GDM1 (cell line): ENCODE measurements at places on chromosomes 2 and 18.

- DNase-seq = no peak
Observed at GRCh38 chr2:45763255-45763654, 111.8 kb downstream of the PRKCE start.

GRCh38 chr2:143158551-143159485 is 29.6 kb downstream of the ARHGAP15 start:
- DNase-seq = no peak

GRCh38 chr2:217802266-217802665 is 200.5 kb downstream of the TNS1 start:
- no peak for DNase-seq

GRCh38 chr2:148907085-148907785 is 32.2 kb downstream of the KIF5C start:
- DNase-seq = no peak

DNA sequence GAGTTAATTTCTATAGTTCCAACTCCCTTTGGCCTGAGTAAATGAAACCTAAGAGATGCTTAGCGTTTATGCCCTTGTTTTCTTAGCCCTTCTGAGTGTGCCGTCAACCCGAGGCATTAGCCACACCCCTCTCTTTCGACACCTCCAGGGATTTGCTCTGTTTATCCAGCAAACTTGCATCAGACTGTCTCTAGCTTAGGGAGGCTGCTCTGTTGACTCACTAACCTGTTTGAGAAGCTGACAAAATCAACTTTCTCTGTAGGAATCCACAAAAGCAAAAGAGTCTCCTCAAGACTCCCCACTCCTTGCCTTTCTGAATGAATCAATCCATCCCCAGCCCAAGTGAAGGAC is 317.6 kb downstream of the TNS1 start:
- DNase-seq = no peak

DNA sequence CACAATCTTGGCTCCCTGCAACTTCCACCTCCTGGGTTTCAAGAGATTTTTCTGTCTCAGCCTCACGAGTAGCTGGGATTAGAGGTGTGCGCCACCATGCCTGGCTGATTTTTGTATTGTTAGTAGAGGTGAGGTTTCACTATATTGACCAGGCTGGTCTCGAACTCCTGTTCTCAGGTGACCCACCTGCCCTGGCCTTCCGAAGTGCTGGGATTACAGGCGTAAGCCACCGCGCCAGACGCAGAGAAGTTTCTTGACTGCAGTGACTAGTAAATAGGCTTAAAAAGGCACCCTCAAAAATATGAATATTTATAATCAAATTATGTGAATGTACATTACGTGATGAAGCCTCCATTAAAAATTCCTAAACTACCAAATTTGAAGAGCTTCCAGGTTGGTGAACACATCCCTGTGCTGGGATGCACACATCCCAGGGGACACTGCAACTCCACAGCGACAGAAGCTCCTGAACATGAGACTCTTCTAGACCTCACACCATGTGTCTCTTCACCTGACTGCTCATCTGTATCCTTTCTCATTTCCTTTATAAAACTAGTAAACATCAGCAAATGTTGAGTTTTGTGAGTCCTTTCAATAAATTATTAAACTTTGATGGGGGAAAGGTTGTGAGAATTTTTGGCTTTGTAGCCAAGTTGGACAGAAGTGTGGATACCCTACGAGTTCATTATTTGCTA is 203.3 kb upstream of the SPOPL start:
- DNase-seq = no peak

- DNase-seq = no peak
Observed at GRCh38 chr18:48655508-48655907, 116.7 kb downstream of the CTIF start.

DNA sequence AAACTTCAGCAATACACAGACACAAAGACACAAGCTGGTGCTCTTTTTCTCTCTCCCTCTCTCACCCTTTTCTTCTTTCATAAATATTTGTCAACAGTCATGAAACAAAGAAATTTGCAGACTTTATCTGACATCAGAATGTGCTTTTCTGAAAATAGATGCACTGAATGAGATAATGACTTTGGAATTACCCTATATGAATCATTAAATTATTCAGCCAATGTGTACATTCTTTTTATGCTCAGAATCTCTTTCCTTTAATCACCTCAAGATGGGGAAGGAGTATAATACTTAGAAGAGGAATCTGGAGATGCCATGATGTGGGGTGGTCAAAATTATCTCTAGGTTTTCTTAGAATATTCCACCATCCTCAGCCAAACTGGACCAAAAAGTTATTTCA is 289.9 kb downstream of the LRRTM1 start:
- DNase-seq = no peak

DNA sequence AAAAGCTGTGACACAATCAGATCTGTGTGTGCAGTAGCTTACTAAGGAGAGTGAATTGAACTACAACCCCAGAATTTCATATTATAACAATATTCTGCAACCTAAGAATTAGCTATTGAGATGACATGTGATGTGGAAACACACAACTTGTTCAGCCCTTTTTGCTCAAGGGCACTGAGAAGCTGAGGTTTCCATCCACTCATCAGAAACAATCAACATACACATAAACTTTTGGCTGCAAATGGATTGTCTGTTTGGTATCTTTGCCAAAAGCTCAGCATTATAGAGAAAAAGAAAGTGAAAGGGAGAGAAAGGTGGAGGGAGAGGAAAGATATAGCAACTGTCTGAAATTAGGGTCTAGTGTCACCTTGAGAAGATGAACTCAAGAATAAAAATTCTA is 117.2 kb upstream of the KLF7 start:
- no peak for DNase-seq

DNA sequence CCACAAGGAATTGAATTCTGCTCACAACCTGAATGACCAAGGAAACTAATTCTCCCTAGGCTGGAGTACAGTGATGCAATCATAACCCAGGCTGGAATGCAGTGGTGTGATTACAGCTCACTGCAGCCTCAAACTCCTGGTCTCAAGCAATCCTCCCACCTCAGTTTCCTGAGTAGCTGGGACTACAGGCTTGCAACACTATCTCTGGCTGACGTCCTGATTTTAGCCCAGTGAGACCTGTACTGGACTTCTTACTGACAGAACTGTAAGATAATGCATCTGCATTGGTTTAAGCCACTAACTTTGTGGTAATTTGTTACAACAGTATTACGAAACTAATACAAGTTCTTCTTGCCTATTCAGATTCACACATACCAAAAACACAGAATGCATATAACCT is 9.5 kb upstream of the KDSR start:
- DNase-seq = no peak

DNA sequence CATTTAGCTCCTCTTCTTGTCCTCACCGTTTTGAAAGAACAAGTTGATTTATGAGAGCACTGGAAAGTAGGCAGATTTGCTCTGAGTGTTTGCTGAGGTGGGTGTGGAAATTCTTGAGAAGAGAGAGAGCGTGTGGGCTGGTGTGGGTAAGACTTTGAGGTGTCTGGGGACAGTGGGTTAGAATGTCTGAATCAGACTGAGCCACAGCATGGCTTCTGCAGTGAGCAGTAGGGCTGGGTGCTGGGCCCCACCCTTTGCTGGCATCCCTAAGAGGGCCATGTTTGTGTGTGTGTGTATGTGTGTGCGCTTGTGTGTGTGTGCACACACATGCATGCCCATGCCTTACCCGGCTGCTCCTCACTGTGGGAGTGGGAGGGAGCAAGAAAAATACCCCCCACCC is 63.7 kb downstream of the COPS8 start:
- no peak for DNase-seq

DNA sequence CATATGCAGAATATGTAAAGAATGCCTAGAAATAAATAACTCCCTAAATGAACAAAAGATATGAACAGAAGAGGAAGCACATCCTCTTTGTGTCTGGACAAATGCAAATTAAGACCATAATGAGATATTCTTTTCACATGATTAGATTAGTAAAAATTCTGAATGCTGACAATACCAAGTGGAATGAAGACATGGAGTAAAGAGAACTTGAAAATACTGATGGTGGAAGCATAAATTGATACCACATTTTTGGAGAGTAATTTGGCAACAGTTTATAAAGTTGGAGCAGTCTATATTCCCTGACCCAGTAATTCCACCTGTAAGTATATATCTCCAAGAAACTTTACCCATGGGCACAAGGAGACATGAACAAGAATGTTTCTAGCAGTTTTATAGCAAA is 130.0 kb downstream of the CAPN13 start:
- no peak for DNase-seq

DNA sequence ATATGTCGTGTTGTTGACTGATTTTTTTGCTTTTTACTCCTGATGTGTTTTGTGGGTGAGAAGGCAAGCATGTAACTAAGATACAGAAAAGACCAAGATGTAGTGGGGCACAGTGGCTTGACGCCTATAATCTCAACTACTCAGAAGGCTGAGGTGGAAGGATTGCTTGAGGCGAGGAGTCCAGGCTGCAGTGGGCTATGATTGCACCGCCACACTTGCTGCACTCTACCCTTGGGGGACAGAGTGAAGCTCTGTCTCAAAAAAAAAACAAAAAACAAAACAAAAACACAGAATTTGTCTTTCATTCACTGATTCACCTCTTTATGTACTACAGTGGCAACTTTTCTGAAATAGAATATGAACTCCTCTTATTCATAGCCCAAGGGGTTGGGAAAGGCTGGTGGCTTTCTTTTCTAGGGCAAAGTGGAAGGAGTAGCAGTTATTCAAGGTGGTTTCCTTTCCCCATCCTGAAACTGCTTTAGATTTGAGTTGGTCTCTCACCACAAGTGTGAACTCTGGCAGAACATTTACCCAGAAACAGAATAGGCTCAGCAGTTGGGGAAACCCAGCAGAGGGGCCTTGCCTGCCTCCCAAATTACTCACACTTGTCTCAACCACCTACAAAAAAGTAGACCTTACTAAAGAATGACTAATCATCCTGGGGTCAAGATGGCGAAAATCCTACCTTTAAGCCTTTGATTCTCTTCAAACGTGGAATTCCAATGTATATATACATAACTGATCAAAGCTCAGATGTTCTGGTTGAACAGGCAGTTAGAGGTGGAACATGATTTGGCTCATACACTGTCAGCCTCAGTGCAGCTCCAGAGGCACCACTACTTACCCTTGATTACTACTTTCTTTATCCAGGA is 6.5 kb downstream of the TANK start:
- no peak for DNase-seq

DNA sequence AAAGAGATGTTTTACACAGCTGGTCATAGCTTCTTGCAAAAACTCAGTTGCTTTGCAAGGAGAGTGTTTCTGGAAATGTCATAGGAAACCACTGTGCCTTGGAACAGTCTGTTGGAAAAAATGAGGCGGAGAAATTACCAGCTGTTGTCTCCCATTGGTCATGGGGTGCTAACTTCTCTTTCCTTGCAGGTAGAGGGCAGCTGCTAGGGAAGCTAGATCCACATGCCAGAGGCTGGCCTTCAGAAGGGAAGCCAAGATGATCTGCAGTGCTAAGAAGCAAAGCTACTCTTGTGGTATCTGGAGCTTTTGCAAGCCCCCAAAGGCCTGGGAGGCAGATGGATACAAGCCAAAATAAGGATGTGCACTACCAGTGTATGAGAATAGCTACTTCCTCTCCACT is 34.8 kb upstream of the LAMA1 start:
- DNase-seq = no peak

- no peak for DNase-seq
Observed at GRCh38 chr2:16817305-16818202, 151.9 kb upstream of the CYRIA start.

GRCh38 chr2:134470561-134471168 is 216.8 kb downstream of the MGAT5 start:
- DNase-seq = no peak

- no peak for DNase-seq
Observed at GRCh38 chr2:141015341-141016047, 1115.3 kb downstream of the LRP1B start.

- DNase-seq = no peak
Observed at GRCh38 chr18:8609659-8610458, 622 bp downstream of the RAB12 start.

DNA sequence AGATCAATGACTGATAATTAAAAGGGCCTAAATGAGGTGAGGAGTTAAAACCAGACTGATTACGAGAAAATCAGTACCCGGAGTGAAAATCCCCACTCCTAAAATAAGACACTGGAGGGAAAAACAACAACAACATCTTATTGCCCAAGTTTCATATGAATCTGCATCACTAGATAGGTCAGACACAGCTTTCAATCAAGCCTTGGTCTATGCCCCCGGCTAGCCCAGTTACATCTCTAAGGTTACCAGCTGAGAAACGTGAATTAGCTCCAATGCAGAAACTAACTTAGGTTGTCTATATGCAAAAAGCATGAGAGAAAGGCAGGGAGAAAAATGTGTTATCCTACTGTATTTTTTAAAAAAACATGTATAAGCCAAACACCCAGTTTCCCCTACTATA is 53.7 kb downstream of the ROCK2 start:
- DNase-seq = no peak

- DNase-seq = no peak
Observed at GRCh38 chr2:54935389-54935788, 114.9 kb downstream of the RTN4 start.

DNA sequence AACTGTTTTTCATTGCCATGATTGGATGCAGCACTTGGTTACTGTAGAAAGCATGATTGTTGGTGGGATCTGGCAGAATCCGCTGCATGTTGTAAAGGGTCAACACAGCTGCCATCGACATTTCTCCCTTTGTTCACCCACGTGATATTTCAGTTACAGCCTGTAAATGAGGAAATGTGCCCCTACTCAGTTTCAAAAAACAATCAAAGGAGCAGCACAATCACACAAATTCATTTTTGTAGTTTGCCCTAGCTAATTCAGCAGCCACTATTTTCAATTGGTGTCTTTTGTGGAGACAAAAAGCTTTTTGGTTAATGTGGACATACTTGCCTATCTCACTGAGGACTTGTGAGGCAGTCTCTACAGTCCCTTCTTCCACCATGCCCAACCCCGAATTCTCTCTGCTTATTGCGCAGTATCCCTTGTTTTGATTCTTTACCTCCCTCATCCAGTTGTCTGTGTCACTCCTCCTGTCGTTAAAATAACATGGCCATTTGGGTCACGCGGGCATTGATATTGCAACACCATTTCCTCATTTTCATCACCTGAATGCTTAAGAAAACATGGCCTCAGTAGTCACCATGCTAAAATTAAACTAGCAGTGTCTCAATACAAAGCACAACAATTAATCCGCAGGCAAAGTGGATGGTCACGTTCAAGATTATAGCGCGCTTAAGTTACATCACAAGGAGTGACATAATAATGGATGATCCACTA is 6.4 kb upstream of the PROC start:
- no peak for DNase-seq

DNA sequence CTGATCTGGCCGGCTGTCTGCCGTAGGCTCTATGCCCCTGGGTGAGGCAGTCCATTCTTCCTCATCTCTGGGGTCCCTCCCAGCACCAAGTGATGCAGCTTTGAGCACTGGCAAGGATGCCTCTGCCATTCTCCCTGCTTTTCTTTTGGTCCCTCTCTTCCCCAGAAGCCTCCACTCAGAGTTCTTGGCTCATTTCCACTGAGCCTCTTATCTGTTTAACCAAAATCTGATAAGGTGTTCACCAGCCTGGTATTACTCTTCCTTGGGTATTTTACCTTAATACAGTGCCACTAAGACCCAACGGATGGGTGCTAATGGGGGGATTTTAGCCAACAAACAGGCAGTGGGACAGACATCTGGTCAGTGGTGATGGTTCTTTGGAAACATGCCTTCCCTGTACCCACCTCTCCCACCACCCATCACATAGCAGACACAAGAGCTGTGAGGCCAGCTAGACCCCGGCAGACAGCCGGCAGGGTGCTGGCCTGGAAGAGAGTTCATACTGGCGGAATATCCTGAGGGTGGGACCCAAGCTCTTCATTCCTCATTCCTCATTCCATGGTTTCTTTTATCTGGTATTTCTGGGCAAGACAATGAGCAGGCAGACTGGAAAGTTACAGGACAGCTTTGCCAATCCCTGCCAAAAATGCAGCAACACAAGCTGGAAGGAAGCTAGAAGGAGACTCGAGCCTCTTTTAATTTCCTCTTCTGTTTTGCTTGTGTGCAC is 34.6 kb downstream of the ZBTB7C start:
- DNase-seq = no peak
